Left lung (tissue), 14 donors: ENCODE measurements at places on chromosomes 7 and 10. TPM values are rescaled to one million over a fixed set of nuclear protein-coding genes. Genes with fewer than 3 reads are reported as not detected.

DNA sequence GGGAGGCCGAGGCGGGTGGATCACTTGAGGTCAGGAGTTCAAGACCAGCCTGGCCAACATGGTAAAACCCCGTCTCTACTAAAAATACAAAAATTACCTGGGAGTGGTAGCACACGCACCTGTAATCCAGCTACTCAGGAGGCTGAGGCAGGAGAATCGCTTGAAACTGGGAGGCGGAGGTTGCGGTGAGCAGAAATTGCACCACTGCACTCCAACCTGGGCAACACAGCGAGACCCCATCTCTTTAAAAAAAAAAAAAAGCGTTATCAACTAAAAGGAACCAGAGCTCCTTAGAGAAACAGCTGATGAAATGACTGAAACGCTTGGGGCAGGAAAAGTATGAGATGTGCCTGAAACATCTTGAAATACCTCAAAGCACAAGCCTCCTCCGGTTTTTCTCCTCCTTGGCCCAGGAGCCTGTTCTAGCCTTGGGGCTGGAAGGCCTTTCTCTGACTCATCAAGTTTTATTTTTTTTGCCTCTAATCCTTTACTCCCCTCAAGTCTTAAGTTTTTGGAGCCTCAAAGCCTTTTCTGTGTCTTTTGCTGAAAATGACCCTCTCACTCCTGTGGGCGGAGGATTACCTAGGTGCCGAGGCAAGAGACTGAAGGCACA, 2.6 kb upstream of the METTL27 start:
- DNase-seq = no peak

- no peak for DNase-seq
These were observed 1.9 kb downstream of the BRAF start for GRCh38 chr7:140922741-140923345.

Gene MYH16
- polyA plus RNA-seq = not detected

Gene ARHGAP19
- 30.7 TPM for polyA plus RNA-seq

Gene CAV2
- polyA plus RNA-seq = 88.5 TPM

Gene ZNF716
- 0.07 TPM for polyA plus RNA-seq

Gene CNTNAP2
- 42.5 TPM for polyA plus RNA-seq
